ENCODE measurements at places on chromosomes 13 and 19.

- ATAC-seq: peak; percentile 73
Measured at GRCh38 chr13:33446821-33447725, 161.5 kb upstream of the STARD13 start.

GRCh38 chr19:6484230-6484629 lies 2.6 kb upstream of the DENND1C start:
- ATAC-seq: peak; percentile 62

DNA sequence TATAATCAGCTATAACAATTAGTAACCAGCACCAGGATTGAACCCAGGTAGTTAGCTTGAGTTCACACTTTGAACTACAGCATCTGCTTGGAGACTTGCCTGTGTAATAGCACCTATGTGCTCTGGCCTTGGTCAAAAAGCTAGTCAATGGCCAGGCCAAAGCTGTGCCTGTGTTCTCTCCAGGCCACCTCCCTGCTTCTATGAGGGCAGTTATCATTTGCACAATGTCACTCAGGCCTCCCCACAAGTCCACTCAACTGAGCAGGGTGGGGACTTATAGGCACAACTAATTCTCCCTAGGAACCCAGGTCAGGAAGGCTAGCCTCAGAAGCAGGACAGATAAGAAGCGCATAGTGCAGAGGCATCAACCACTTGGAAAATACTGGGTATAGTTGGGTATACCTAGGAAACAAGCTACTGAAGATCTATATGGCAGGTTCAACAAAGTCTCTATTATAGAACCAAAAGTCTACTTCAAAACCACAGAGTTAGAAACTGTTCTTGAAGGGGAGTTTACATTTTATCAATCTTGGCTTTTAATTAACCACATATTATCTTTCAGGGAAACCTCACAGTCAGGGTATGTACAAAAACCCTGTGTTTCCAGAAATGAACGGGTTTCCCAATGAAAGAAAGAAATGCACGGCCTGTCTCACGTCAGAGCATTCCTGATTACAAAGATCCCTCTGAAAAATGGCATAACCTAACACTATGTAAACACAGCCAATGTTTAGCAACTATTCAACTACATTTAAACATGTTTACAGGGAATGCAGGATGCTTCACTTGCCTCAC lies 140.9 kb downstream of the ABCC4 start:
- no peak for ATAC-seq

GRCh38 chr19:35141837-35142605 lies 1.0 kb upstream of the FXYD7 start:
- no peak for ATAC-seq

DNA sequence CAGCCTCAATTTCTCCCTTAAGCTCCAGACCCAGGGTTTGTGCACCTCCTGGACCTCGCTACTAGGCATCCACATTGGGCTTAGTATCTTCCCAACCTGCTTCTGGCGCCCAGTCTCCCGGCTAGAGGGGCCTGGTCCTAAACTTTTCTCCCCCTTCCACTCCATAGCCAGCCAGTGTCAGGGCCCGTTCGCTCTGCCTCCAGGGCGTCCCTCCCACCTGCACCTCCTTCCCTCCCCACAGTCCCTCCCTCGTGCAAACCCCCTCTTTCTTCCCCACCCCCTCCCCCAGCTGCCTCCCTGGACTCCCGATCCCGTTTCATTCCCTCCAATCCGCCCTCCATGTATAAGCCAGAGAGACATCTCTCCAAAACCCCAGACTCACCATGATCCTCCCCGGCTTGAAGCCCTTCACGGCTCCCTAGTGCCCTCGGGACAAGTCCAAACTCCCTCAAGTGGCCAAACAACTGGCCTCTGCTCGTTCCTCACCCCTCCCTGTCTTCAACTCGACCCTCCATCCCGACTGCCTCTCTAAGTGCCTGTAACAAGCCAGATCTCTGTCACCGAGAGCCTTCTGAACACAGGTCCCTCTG lies 997 bp upstream of the SAMD4B start:
- peak; percentile 1 for ATAC-seq

DNA sequence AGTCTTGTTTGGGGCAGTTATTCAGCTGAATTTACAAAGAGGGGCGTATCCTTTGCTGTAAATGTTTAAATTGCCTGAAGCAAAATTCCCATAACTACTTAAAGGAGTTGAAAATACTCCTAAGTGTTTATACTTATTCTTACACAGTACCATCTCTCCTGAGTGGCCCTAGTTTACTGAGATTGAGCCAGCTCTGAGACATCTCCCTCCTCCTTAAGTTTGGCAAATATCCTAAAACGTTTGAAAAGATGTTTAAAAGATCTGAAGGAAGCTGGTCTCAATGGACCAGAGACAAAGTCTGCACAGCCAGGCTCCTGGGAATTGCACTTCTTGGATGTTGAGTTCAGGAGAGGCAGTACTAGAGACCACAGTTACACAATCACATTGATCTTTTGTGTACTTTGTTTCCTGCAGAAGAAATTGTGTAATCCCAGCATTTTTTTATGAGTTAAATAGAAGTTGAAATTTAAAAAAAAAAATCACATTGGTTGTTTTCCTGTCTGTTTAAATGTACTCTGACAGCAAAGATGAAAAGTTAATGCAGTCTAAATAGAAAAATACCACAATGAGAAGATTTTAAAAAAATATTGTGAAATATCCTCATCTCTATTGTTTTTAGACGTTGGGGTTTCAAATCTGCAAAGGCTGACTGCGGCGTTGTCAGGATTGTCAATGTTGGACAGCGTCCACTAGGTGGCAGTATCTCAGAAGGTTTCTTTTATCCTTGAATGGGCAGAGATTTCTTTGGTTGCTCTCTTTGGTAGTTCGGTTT lies 20.7 kb downstream of the TNFSF11 start:
- peak; percentile 57 for ATAC-seq
